ENCODE measurements at places on chromosomes 3 and 15.
A peak's percentile ranks its signal among the peaks of the same experiment; 100 is the strongest.

- DNase-seq, result no peak
Observed at GRCh38 chr3:21185816-21186314, 565.1 kb downstream of the ZNF385D start.

- no peak for DNase-seq
Observed at GRCh38 chr3:139771331-139771730, 93.6 kb upstream of the NMNAT3 start.

DNA sequence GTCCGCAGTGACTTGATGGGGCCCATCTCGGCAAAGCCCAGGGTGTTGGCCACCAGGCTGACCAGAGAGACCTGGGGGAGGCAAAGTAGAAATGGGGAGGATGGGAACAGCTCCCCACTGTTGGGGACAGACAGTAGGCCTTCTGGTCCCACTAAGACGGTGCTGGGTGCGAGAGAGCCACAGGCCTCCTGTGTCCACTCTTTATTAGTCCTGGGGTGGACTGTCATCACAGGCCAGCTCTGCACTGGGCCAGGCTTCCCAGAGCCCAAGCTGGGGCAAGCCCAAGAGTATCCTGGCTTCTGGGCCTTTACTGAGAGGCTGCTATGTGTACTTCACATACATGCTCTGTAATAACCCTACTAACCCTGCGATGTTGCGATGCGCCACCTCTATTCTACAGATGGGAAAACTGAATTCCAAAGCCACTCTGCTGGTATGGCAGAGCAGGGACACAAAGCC lies 66.4 kb downstream of the EXOG start:
- DNase-seq, result no peak

- DNase-seq, result no peak
Observed at GRCh38 chr3:126103121-126104027, 19.4 kb upstream of the SLC41A3 start.

DNA sequence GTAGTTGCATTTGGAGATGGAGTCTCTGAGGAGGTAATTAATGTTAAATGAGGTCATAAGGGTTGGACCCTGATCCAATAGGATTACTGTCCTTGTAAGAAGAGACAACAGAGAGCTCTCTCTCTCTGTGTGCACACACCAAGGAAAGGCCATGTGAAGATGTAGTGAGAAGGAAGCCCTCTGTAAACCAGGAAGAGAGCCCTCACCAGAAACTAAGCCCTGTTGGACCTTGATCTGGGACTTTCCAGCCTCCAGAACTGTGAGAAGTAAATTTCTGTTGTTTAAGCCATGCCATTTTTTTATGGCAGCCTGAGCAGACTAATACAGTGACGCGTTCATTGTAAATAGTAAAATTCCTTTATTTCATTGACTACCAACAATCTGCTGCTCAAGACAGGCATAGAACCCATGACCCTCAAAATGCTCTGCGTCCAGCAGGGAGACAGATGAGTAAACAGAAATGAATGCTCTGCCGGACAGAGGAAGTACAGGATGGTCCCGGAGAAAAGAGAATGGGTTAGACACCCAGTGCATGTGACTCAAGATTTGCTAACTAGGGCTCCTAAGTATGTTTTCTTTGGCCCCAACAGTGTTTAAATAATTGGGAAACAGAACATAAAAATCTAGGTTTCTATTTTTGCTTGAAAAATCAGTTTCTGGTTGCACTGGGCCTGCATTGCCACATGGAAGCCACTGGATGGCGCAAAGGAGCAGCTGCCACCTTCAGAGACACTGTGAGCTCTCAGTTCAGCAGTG lies 37.9 kb upstream of the TNFAIP8L3 start:
- no peak for DNase-seq

DNA sequence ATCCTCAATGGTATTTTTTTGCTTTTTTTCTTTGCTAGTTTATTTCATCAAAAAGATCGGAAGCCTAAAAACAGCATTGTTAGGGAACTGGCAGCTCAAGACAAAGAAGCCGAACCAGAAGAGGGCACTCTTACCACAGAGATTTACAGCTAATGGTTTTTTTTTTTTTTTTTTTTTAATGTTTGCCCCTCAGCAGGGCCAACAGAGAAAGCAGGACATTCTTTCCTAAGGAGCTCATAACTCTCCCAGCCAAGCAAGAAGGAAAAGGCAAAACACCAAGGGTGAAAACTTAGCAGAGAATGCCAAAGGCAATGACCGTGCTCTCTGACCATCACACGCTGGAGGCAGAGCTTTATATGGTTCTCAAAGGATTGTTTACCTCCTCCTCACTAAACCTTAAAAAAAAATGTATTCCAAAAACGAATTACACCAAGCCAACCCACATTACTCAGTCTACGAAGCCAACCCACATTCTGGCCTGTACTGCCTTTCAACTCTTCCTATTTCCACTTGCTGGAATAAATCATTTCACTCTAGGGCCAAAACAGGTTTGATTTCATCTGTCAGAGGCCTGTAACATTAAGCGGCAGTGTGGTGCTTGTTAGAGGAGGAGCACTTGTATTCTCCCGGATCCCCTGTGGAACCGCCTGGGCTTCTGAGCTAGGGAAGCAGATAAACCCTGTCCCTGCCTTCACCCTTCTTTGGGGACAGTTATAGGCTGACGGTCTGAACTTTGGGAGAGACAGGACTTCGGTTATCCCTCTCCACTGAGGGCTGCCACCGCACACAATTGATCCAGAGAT lies 35.6 kb upstream of the GYG1 start:
- peak; percentile 43 for DNase-seq

DNA sequence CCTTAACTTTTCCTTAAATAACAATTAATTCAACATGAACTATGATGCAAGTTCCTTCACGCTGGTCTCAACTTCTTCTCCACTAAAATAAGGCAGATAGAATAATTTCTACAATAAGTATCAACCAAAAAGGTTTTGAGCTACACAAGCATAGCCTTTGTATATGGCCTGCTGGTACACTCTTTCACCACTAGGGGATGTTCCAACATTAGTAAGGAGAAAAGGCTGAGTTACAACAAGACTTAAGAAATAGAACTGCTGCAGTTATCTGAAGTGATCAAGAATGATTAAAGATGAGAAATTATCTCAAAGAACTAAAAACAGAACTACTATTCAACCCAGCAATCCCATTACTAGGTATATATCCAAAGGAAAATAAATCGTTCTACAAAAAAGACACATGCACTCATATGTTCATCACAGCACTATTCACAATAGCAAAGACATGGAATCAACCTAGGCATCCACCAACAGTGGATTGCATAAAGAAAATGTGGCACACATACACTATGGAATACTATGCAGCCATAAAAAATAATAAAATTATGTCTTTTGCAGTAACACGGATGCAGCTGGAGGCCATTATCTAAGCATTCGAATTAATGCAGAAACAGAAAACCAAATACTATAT lies 14.4 kb downstream of the ATP13A3 start:
- no peak for DNase-seq

DNA sequence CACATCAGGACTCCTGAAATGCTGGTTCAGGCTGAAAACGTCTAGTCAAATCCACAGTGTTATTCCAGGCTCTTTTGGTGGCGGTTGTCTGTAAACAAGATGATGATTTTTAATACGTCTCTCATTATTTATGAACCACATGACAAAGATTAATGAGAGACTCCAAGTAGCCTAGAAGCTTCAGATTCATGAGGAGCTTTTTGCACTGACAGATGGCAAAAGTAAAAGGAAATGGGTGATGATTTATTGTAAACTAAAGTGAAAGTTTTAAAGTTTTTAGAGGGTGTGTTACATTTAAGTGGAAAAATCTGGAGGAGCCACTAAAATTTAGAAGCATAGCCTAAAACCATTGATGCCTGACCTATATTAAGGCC lies 77.0 kb downstream of the BBX start:
- no peak for DNase-seq

DNA sequence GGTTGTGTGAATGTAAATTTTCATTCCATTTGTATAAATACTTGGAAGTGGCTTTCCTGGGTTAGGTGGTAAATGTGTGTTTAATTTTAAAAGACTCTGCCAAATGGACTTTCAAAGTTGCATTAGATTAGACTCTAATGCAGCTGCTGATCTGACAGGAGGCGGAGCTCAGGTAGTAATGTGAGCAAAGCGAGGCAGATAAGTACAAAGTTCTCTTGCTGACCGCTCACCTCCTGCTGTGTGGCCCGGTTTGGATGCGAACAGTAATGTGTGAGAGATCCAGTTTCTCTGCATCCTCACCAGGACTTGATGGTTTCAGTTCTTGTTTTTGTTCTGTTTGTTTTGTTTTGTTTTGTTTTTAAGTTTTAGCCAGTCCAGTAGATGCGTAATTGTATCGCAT lies 34.9 kb upstream of the GABRA5 start:
- no peak for DNase-seq

GRCh38 chr3:14284694-14285547 lies 106.3 kb downstream of the LSM3 start:
- DNase-seq, result no peak

GRCh38 chr3:83601704-83602103 lies 1357.1 kb upstream of the CADM2 start:
- no peak for DNase-seq

GRCh38 chr3:60079076-60079475 lies 1029.3 kb upstream of the CFAP20DC start:
- no peak for DNase-seq

DNA sequence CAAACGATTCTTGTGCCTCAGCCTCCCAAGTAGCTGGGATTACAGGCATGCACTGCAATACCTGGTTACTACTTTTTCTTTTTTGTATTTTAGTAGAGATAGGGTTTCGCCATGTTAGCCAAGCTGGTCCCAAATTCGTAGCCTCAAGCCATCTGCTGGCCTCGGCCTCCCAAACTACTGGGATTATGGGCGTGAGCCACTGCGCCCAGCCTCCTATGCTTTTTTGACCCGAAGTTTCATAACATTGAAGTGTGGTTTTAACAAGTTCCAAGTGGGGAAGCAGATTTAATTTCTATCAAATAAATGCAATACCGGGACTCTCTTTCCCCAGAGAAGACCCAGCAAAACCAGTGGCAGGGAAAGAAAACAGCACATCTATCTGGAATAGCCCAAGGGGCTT lies 13.7 kb downstream of the SH3BP5 start:
- DNase-seq, result no peak

- DNase-seq, result no peak
Observed at GRCh38 chr3:170201527-170201926, 20.0 kb upstream of the PHC3 start.

DNA sequence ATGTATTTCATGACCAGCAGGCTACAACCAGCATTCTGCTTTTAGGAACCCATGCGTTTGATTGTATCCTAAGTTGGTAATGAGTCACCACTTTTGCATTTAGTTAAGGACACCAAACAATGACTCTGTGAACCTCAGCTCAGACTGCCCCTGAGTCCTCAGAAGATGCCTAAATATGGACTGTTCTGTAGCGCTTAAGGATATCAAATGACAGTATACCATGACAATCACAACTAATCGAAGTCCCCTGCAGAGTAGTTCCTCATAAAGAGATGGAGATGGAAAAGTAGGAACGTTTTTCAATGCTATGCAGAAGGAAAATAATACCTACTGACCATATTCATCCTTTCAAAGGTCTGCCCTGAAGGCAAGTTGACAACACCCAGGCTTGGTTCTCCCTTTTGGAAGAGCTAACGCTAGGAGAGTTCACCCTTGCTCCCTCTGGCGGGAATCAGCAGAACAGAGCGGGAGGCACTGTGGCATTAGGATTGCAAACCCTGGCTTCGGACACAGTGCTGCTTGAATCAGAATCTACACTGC lies 508.6 kb downstream of the FHIT start:
- DNase-seq, result no peak

- no peak for DNase-seq
Observed at GRCh38 chr3:100122321-100122720, 8.0 kb upstream of the FILIP1L start.

- no peak for DNase-seq
Observed at GRCh38 chr3:147408188-147409100, 721 bp upstream of the ZIC1 start.

DNA sequence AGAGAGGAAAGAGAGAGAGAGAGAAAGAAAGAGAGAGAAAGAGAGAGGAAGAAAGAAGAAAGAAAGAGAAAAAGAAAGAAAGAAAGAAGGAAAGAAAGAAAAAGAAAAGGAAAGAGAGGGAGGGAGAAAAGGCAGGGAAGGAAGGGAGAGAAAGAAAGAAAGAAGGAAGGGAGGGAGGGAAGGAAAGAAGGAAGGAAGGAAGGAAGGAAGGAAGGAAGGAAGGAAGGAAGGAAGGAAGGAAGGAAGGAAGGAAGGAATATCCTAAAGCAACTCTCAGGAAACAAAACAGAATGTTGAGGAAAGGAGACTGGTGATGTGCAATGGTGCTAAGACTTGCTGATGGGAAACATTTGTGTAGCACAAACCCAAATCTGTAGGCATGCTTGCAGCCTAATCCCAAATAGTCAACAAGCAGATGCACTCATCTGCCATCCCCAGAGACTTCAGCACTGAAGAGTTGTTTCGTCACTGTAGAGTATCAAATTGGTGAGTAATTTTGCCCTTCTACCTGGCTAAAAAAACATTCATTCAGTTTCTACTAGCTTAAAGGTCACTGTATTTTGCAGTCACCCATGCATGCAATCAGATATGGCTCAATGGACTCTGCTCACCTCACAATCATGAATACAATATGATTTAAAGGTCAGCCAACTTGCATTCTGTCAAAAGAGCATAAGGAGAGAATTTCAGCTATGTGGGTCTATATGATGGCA lies 480.3 kb downstream of the FGF12 start:
- no peak for DNase-seq

DNA sequence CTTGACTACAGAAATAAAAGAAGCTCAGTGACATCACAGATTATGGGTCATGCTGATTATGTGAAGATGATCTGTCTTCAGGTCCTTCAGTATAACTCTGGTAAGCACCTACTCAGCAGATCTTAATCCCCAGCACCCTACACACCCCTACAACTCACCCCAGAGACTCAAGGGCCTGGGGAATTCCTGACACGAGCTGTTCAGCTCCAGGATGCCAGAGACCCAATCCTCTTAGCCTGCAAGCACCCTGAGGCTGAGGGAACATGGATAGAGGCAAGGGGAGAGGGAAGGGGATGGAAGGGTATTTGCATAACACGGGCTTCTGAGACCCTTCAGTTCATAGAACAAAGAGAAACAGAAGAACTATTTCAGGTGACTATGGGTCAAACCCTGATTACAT lies 13.0 kb downstream of the GLB1 start:
- DNase-seq, result no peak

DNA sequence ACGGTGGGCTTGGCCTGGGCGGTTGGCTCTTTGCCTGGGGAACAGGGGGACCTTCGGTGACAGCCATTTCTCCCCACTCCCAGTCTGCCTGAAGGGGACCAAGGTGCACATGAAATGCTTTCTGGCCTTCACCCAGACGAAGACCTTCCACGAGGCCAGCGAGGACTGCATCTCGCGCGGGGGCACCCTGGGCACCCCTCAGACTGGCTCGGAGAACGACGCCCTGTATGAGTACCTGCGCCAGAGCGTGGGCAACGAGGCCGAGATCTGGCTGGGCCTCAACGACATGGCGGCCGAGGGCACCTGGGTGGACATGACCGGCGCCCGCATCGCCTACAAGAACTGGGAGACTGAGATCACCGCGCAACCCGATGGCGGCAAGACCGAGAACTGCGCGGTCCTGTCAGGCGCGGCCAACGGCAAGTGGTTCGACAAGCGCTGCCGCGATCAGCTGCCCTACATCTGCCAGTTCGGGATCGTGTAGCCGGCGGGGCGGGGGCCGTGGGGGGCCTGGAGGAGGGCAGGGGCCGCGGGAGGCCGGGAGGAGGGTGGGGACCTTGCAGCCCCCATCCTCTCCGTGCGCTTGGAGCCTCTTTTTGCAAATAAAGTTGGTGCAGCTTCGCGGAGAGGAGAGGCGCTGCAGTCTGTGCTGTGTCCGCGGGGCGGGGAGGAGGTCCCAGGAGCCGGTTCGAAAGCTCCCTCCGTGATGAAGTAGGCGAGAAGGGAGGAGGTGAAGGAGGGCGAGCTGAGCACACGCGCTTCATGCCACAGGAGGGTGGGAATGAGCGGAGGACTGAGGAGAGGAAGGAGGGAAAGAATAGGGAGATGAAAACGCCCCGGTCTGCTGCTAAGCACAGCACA lies 9.6 kb downstream of the CLEC3B start:
- DNase-seq, result no peak

All from GOT3 (cell line).